ENCODE measurements at places on chromosomes 3 and 15. TPM values are rescaled to one million over a fixed set of nuclear protein-coding genes. Genes with fewer than 3 reads are reported as not detected.

- DNase-seq = no peak
- H3K27me3 ChIP-seq = no peaks in the 10 kb centered on the region
- no peaks in the 10 kb centered on the region for H3K36me3 ChIP-seq
- no peaks in the 10 kb centered on the region for H3K4me1 ChIP-seq
- no peak overlapping the region for H3K4me3 ChIP-seq
These were observed 385.8 kb downstream of the LPP start for GRCh38 chr3:188539631-188540194.

GRCh38 chr3:16770021-16770420, 114.7 kb upstream of the PLCL2 start:
- H3K27ac ChIP-seq = no peak overlapping the region
- no peaks in the 10 kb centered on the region for H3K4me1 ChIP-seq
- no peaks in the 10 kb centered on the region for H3K36me3 ChIP-seq
- H3K27me3 ChIP-seq = no peaks in the 10 kb centered on the region
- no peak overlapping the region for H3K4me3 ChIP-seq

- H3K27me3 ChIP-seq = no peaks in the 10 kb centered on the region
- no peaks in the 10 kb centered on the region for H3K36me3 ChIP-seq
- no peak overlapping the region for H3K4me3 ChIP-seq
- no peaks in the 10 kb centered on the region for H3K4me1 ChIP-seq
These were observed 342.4 kb upstream of the CTDSPL start for GRCh38 chr3:37519236-37519635.

IL5RA gene
- polyA plus RNA-seq = not detected

ARGFX gene
- polyA plus RNA-seq = not detected

KIF7 gene
- 0.11 TPM for polyA plus RNA-seq

DPPA4 gene
- 0.44 TPM for polyA plus RNA-seq

PRICKLE2 gene
- 0.88 TPM for polyA plus RNA-seq

SLC9C1 gene
- not detected for polyA plus RNA-seq

All from GM12878 (cell line).